ENCODE measurements at places on chromosomes 5 and 9.

DNA sequence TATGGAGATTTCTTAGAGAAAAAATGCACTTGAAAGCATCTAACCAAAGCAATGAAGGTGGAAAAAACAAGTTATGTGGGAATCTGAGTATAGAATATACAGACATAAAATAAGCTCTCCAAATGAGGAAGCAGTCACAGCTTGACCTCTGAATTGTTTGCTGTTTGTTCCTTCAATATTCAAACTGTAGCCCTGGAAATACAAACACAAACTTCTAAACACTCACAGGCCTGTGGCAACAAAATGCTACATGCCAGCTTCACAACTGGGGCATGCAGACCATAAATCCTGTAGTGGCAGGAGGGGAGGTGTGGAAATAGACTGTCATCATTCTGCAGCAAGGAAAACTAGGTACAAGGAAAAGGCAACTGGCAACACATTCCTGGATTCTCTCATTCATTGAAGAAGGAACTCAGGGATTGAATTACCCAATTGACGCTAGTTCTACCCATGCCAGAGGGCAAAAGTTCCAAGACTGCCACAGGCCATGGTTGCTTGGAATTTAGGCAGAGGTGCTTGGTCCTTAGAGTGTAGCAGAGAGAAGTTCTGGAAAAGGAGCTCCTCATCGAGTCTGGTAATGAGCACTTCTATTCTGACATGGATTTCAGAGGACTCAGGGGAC, 349.6 kb downstream of the PDE4D start:
- DNase-seq, result no peak

DNA sequence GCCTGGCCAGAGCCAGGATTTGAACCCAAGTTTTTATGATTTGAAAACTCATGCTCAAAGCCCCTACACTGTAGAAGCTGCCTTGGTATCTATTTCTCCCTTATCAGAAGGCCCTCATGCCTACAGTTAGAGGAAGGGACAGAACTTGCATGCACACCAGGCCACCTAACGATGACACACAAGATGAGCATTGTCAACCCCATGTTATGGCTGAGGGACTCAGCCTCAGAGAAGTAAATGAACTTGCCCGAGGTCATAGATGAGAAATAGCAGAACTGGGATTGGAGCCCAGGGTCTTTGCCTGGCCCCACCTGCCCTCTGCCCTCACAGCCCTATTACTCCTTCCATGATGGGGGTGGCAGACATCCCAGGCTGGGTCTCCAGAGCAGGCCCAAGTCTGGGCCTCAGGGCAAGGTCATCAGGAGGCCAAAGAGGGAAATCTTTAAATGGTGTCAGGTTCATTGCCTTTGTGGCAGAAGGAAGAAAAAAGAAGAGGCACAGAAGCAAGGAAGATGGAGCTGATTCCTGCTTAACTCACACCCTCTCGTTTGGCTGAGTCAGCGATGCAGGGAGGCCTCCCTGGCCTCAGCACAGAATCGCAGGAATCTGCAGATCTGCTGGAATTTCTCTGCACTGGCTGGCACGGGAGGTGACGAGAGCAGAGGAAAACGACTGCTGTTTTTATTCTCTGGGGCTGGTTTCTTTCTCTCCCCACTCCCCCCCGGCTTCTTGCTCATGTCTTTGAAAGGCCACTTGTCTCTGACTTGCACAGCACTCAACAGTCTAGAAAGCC, 20.6 kb upstream of the CRB2 start:
- DNase-seq, result no peak

GRCh38 chr9:92499701-92500100, 17.4 kb upstream of the ASPN start:
- DNase-seq, result no peak

DNA sequence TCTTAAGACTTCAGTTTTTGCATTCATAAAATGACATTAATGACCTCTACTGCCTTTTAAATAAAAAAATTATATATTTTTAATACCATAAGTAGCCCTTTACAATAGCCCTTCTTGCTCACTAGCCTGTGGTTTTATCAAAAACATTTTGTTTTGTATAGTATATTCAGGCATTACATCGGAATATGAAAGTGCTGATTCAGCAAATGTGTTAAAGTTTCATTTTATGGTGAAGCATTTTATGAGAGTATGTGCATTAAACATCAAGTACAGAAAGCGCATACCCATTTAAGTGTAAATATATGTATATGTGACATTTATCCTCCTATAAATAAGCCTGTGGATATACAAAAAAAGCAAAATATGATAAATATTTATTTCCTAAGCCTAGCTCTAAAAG, 56.2 kb upstream of the GABRB2 start:
- no peak for DNase-seq

- no peak for DNase-seq
Measured at GRCh38 chr5:143139585-143139984, 263.9 kb downstream of the NR3C1 start.

DNA sequence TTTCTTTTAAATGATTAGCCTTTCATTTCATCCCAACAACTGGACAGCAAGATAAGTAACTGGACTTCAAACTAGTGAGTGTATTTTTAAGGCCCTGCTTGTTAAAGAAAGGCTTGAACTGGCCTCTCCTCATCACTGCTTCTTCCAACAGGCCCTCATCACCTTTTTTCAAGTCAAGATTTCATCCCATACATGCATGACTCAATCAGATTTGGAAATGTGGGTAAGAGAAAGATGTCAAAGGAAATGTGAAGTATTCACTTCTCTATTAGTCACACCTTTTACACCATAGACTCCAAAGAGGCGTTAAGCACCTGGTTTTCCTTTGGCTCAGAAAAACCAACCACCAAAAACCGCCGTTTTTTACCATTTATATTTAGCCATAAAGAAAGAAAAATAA, 4.9 kb downstream of the NR4A3 start:
- no peak for DNase-seq

DNA sequence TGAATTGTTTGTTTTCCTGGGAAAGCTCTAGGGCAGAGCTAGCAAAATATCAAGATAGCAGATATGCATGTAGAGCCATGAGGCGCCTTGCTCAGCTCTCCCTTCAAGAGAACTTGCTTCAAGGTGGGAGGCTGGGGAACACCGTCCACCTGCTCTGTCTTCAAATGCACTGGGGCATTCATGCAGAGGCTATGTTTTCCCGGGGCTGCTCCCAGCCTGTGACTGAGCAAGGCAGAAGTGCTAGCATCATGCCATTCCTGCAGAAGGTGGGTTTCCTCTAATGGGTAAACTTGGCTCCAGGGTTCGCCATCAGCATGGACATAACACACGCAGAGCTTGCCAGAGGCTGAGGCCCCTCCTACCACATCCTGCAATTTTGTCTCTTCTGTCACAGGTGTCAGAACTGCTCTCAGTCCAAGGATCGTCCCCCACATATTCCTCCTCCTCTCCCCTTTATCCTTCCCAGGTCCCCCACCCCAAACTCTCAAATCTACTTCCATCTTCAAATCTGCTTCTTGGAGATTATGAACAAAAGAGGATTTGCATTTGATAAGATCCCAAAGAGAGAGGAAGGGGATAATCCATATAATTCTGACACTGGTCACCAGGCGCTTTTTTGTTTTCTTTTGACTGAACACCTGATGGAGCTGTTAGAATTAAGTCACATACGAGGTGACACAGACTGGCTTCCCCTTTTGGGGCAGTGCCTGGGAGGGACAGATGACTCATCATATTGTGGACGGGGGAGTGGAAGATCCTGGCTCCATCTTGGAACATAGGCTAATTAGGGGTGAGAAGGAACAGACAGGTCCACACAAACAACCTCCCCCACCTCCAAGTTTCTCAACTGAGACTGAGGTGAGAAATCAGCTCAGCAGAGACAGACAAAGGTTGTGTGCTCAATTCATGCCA, 85.0 kb upstream of the TAF11L2 start:
- no peak for DNase-seq

GRCh38 chr5:117533792-117534191, 959.2 kb upstream of the SEMA6A start:
- DNase-seq, result no peak

DNA sequence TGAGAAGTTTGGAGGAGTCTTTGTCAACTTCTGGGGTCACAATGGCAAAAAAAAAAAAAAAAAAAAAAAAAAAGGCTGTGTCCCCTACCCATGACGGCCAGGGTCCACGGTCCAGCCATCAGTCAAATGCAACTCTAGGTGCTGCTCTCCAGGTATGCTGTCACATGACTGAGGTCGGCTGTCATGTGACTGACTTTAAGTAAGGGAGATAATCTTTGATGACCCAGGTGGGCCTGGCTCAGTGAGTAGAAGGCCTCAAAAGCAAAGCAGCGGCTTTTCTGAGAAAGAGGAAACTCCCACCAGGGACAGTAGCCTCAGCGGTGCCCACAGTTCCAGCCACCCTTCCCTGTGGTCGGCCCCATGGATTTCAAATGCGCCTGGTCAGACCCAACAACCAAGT, 117.7 kb downstream of the ROR2 start:
- DNase-seq, result no peak

Data from stimulated activated CD8-positive, alpha-beta memory T cell treated with anti-CD3 and anti-CD28 coated beads, Interleukin-4, amount 100 ng/mL, for 4 hours (primary cell).